ENCODE measurements at places on chromosomes 6 and 20.

DNA sequence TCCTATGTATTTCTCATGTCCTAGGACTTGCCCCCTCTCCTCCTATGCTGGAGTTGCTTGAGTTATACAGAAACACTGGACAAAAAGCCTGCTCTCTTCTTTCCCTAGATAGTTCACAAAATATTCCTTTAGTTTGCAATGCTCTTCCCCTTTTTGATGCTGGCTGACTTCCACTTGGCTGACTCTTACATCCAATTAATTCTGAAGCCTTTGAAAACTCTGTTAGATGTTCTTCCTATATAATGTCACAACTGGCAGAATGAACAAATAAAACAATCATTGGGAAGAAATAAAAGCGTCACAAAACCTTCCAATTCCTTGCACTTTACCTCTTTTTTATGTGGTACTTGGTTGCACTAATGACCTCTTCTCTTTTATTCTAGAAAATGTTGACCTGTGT, 253.8 kb upstream of the CITED2 start:
- peak; percentile 14 for DNase-seq

DNA sequence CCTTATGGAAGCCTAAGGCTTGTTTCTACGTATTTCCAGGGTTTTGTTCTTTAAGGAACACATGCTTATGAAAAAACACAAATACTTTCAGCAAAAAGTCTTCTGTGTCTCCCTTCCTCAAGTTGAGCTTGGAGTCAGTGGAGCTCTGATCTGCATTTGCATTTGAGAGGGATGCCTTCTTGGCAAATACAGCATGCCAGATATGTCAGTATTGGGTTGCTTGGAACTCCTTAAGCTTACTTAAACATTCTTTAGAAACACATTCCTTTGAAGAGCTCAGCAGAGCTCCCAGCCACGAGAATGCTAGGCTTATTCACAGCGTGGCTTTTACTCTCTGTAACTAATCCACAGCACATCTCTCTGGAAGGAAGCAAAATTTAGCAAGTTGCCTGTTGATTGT, 68.3 kb downstream of the ANKRD6 start:
- no peak for DNase-seq

DNA sequence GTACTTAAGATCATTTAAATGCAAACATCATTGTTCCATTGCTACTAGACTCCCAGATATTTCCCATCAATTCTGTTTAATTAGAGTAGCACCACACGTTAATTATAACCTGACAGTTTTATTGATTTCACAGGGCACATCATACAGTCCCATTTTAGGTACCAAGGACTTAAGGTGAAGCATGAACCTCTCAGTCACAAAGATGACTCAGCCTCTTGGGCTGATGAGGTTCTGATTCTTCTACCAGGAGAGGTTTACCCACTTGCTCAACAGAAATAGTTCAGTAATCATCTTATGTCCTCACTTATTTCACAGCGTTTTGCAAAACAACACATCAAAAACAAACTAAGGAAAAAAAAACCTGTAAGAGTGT, 98.5 kb downstream of the HIVEP2 start:
- DNase-seq = no peak

DNA sequence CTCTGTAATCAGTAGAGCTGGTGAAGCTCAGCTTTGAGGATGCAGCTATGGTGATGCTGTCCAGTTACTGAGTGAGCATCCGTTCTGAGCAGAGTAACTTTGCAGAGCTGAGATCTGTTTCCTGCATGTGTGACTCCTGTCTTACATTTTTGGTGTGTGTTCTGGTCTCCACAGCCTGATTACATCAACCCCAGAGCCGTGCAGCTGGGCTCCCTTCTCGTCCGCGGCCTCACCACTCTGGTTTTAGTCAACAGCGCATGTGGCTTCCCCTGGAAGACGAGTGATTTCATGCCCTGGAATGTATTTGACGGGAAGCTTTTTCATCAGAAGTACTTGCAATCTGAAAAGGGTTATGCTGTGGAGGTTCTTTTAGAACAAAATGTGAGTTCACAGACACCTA, 81.6 kb downstream of the FAM120B start:
- DNase-seq = no peak

GRCh38 chr20:18176318-18176785, 38.7 kb downstream of the KAT14 start:
- no peak for DNase-seq

GRCh38 chr6:163626073-163626867, 211.8 kb downstream of the QKI start:
- DNase-seq = no peak

All from inflammatory macrophage (primary cell).